ENCODE measurements at places on chromosomes 12 and 14.
A peak's percentile ranks its signal among the peaks of the same experiment; 100 is the strongest.

DNA sequence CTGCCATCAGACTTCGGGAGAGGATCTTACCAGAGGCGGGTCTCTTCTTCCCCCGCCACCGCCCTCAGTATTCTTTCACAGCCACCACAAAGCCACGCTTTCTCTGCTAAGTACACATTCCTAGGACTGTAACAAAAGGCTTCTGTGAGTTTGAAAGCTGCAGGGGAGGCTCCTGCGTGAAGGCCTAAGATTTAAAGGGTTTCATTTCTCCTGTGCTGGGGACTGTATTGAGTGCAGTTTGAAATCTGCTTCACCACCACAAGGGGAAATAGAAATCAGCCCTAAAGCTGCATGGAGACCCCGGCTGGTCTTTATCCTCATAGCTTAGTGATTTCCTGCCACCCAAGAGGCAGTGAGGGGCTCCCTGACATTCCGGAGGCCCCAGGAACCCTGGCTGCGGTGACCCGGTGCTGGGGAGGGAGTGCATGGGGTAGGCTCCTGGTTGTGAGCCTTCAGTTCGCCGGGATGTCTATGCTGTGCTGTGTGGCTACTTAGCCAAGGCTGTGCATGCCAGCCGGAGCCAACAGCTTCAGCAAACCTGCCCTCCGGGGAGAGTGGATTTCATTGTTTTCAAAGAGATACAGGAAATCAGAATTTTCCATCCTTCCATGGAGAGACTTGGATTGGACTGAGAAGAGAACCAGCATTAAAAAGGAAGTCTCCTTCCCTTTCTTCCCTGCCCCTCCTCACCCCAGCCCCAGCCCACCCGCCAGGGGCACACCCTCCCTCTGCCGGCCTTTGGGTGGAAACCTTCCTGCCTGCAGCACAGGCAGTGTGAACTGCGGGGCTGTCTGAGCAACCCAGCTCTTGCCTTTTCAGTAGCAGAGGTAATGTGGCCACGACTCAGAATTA, 163.3 kb downstream of the ETV6 start:
- DNase-seq = peak; percentile 12

DNA sequence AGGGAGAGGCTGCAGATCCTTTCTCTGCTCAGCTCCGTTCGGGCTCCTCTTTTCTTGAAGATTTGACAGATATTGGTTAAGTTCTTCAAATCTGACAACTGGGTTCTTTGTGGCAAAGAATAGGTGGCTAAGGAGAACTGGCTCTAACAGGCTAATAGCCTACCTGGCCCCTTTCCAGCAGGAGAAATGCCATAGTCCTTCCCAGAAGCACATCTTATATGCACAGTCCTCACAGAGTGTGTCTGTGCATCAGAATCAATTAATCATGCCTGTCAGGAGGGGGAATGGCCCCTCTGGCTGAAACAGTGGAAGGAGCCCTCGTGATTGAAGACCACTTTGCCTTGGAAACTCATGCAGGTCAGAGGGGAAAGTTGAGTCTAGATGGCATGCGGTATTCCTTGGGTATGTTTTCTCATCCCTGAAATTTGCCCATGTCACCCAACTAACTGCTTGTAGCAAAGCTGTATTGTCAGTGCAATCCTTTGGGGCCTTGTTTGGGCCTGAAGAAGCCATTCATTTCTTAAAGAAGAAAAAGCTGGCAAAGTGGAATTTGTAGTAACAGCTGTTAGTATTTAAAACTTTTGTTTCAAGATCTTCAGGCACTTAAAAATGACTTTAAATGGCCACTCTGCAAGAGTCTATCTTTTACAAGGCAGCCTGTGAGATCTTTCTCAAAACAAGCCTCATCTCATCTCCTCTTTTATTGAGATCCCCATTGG, 251.5 kb downstream of the ZFP36L1 start:
- DNase-seq = no peak

GRCh38 chr12:94012071-94012470, 136.3 kb upstream of the PLXNC1 start:
- DNase-seq = no peak

- DNase-seq = peak; percentile 22
Measured at GRCh38 chr14:53144244-53144643, 8.9 kb downstream of the DDHD1 start.

- DNase-seq = no peak
Measured at GRCh38 chr14:34164162-34164864, 213.4 kb upstream of the EGLN3 start.

DNA sequence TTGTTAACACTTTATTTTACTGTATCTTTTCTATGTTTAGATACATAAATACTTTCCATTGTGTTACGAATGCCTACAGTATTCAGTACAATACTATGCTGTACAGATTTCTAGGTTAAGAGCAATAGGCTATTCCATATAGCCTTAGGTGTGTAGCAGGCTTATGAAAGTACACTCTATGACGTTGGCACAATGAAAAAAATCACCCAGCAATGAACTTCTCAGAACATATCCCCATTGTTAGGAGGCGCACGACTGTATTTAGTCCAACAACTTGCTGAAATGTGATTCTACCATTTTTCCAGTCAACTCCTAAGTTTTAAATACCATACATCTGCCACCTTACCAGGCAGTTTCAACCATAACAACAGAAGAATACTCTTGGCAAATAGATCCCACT, 1.8 kb downstream of the PARP11 start:
- no peak for DNase-seq

GRCh38 chr12:124369827-124370378, 75.0 kb downstream of the RFLNA start:
- DNase-seq = no peak

GRCh38 chr12:47717443-47718193, 7.7 kb downstream of the ENDOU start:
- peak; percentile 65 for DNase-seq

DNA sequence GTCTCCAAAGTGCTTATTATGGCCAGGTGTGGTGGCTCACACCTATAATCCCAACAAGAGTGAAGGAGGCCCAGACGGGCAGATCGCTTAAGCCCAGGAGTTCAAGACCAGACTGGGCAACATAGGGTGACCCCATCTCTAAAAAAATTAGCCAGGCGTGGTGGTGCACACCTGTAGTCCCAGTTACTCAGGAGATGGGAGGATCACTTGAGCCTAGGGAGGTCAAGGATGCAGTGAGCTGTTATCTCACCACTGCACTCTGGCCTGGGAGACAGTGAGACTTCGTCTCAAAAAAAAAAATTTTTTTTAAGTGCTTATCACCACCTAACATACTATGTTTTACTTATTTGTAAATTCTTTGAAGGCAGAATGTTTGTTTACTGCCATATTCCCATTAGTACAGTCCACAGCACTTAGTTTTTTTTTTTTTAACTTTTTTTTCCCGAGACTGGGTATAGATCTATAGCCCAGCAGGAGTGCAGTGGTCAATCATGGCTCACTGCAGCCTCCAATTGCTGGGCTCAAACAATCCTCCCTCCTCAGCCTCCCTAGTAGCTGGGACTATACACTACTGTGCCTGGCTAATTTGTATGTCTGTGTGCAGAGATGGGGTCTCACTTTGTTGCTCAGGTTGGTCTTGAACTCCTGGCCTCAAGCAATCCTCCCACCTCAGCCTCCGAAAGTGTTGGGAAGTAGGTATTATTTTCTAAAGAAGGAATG, 4.7 kb upstream of the KANSL2 start:
- no peak for DNase-seq

DNA sequence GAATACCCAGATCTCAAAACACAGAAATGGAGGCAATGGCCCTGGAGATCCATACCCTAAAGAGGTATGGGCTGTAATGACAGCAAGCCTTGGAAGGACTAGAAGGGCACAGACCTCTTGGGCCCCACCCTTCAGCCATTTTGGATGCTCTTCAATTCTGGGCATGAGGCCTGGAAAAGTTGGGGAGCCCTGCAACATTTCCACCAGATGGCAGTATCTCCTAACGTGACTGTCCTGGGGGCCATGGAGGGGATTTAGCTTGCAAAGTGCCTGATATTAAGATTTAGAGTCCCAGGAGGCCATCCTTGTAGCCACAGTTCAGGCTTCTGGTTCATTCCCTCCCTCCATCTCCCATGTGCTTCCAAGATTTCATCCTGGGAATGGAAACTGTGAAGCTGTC, 30.2 kb downstream of the KCNA5 start:
- DNase-seq = no peak

GRCh38 chr14:20583142-20583541, 4.7 kb downstream of the RNASE11 start:
- DNase-seq = no peak

GRCh38 chr12:15458008-15458407, 135.7 kb downstream of the PTPRO start:
- no peak for DNase-seq

- DNase-seq = no peak
Measured at GRCh38 chr14:20215196-20215595, 8.3 kb upstream of the OR11H6 start.

GRCh38 chr14:67952786-67953185, 133.2 kb downstream of the RAD51B start:
- DNase-seq = no peak

DNA sequence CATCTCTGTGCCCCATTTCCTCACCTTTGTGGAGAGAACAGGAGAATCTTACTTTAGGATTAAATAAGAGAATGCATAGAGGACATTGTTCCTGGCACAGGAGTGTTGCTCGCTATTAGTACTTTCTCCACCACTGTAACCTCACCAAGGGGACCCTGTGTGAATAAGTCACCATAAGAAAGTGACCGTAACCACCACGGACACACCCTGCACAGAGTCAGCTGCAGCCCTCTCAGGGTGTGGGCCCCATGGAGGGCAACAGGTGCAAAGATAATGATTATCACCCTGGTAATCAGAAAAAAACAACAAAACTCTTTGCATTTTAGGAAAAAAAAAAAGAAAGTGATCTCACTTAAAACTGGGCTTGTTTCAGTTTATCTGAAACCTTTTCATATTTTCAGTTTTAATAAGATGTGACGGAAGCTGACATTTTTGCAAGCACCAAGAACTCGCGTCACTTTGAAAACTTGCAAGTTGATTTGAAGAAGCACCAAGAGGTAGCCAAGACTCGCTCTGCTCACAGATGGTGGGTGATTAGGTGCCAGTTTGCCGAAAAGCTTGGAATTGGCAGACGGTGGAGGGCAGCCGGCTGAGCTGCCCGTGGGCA, 87.0 kb upstream of the VRK1 start:
- no peak for DNase-seq

- DNase-seq = no peak
Measured at GRCh38 chr12:69540987-69541386, 44.3 kb upstream of the CCT2 start.

- DNase-seq = no peak
Measured at GRCh38 chr12:52235001-52235764, 2.1 kb downstream of the KRT7 start.

- DNase-seq = no peak
Measured at GRCh38 chr14:36226164-36226563, 49.6 kb upstream of the PTCSC3 start.

- DNase-seq = no peak
Measured at GRCh38 chr12:68622250-68622649, 11.6 kb downstream of the RAP1B start.

GRCh38 chr14:104467641-104468040, 111.9 kb upstream of the C14orf180 start:
- no peak for DNase-seq

GRCh38 chr12:67759829-67760228, 111.3 kb downstream of the DYRK2 start:
- DNase-seq = no peak

DNA sequence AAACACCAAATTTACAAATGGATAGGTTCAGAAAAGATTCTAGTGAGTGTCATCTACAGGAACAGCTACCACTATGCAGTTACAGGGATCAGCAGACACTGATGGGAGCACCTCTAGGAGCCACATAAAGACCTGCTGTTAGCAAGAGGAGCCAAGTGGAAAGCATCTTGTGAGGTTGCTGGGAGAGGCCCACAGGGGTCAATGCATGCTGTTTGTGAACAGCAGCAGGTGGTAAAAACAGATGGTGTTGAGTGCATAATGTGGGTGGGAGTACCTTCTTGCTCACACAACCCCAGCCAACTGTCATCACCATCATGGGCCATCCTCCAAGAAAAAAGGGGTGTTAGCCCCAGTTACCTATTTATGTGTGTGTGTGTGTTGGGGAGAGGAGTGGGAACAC, 215.2 kb upstream of the SSTR1 start:
- no peak for DNase-seq

GRCh38 chr14:103247169-103247606, 86.8 kb upstream of the EIF5 start:
- no peak for DNase-seq

DNA sequence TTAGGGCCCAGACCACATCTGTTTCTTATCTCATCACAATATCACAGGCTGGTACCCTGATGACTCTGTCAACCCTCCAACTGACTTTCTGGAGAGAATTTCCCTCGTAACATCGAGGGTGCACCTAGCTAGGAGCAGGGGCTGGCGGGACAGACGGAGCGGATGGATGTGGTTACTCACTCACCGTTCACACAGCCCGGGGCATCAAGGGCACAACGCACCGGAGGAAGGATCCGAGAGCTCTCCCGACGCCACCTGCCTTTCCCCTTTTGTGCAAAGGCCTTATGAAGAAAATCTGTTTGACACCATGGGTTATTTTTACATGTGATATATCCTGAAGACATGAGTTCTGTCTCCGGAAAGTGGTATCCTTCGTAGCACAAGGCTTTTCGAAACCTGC, 31.4 kb downstream of the SLC15A4 start:
- DNase-seq = no peak

DNA sequence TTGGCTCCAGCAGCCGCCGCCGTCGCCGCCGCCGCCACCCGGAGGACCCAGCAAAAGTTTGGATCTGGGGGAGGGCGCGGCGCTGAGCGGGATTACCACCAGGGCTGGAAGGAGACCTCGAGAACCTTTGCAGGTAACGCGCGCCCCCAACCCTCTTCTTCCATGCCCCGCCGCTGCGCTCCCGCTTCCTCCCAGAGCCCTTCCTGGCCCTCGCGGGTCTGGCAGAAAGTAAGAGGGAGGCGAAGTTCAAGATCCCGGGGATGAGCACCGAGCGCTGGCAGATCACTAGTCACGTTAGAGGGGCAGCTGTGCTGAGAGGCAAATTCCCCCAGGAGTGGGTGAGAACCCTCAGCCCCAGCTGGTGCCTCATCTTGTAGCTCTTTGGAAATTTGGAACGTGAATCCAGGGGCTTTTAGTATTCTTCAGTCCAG, 3.9 kb downstream of the FLRT2 start:
- DNase-seq = no peak

DNA sequence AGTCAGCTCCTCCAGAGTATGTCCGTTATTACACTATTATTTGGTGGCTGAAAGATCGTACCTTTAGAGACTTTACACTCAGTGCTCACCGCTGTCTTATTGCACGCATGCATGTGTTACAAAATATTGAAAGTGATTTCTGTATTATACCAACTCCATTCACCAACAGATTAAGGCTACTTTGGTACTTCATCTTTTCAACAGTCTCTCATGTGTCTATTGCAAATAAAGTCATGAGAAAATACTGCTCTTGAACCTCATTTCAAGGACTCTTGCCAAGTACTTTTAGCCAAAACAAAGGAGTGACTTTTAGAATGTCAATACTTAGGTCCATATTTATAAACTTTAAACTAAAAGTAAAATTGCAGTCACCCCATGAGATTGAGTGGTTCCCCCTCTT, 503.6 kb downstream of the TMEM121 start:
- no peak for DNase-seq

GRCh38 chr12:133204264-133204603, 22.9 kb downstream of the ZNF268 start:
- no peak for DNase-seq

Data from stimulated activated naive CD8-positive, alpha-beta T cell treated with anti-CD3 and anti-CD28 coated beads, Interleukin-15, amount 100 ng/mL, for 72 hours (primary cell).